ENCODE measurements at places on chromosomes 7 and 10.

- DNase-seq, result no peak
Observed at GRCh38 chr7:5470816-5471215, 47.2 kb upstream of the TNRC18 start.

DNA sequence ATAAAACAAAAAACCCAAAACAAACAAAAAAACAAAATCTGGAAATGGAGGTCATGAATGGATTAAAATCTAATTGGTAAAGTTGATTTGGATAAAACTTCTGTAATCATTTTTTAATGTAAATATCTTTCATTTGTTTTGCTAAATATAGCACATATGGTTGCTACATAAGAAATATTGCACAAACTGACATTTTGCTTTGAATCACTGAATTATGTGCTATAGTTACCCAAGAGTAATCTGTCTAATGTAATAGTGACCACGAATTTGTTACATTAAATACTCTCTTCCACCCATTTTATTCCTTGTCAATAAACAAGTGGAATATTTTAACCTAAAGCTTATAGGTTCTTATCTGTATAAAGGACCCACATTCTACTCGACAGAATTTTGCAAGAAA is 6.2 kb downstream of the CFAP58 start:
- no peak for DNase-seq

- no peak for DNase-seq
Observed at GRCh38 chr10:101130141-101130540, 959 bp upstream of the TLX1 start.

GRCh38 chr7:16350634-16351033 is 70.7 kb downstream of the CRPPA start:
- no peak for DNase-seq

DNA sequence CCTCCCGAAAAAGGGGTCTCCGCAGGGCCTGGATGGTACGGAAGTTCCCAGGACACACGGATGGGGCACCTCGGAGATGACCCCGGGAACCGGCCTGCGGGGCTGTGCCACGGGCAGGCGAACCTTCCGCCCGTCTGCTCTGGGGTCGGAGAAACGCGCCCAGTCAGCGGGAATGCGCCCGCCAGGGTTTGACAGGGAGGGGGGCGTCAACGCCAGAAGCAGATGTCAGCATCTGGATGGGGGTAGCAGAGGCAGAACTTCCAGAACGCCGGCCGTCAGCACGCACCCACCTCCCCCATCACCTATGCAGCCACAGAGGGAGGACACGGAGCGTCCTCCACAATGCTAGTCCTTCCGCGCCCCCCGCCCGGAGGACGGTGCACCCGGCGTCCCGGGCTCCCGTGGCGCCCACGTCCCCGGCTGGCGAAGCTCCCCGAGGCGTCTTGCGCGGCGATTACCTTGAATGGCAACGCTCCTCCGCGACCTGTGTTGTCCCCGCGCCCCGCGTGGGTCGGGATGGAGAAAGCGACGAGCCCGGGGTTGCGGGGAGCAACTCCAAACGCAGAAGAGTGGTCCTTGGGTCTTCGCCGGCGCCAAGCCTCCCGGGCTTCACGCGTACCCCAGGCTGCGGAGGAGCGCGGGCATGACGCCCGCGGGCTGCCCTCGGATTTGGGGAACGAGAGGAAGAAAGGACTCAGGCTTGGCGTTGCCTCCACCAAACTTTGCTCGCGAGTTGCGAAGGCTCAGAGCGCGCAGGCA is 561 bp downstream of the FGFR2 start:
- no peak for DNase-seq

GRCh38 chr10:73876971-73877370 is 2.6 kb upstream of the CAMK2G start:
- DNase-seq, result no peak
